Stromal cell of bone marrow (primary cell): ENCODE measurements at places on chromosomes 3 and 15.
A peak's percentile ranks its signal among the peaks of the same experiment; 100 is the strongest.

- DNase-seq: no peak
Observed at GRCh38 chr15:85554852-85555521, 174.6 kb downstream of the AKAP13 start.

DNA sequence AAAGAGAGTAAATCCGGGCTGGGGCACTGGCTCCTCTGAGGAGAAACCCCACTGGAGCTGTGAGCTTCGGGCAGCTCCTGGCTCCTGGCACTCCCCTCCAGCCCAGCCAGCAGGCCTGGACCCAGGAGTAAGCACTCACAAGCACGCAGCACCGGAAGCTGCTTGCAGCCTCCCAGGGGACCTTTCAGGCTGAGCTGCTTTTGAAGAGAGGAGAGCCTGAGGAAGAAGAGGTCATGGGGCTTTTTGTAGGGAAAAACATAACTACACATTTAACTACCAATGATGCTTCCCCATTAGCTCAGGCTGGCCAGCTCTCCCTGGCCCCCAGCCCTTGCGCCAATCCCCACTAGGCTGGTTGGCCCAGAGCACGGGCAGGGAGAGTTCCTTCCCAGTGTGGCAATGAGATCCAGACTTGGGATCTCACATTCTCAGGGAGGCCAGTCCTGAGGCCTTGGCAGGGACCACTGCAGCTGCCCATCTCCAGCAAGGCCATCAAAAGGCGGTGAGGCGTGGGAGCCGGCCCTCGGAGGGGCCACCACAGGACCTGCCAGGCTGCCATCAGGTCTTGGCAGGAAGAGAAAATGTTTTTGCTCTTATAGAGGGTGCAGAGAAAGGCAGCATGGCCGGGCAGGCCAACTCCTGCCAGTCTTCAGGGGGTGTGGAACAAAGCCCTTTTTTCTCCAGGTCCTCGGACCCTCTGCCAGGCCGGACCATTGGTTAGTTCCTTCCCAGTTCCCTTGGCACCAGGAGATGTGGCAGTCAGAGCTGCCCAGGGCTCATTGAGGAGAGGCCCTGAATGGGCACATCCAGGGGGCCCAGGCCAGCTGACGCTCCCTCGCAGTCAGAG is 41.5 kb upstream of the MFGE8 start:
- DNase-seq: peak; percentile 34

DNA sequence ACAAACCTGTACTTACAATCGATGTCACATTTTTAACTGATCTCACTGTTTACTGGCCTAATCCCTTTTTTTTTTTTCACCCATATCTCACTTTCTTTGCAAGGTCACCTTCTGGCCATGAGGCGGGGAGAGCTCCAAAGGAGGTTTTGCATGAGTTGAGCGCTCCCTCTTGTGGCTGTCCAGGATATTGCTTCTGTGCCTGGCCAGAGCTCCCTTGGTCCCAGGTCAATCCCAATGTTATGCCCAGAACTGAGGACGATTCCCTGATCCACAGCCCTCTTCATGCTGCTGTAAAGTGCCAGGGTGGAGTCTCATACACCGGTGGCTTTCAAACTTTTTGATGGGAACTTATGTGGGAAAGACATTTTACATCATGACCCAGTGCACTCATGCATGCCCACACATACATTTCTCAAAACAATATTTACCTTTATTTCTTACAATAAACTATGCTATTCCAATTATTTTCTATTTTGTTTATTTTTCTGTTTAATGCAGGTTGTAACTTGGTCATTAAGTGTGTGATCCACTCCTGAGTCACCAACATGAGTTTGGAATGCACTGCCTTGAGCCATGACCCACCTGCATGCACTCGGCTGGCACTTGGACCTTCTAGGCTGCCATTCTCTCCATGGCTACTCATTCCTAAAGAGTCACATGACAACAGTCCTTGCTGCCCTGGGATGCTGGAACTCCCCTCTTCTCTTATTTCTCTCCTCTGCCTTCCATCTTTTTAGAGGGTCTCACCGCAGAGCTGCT is 9.6 kb upstream of the SST start:
- peak; percentile 49 for DNase-seq

DNA sequence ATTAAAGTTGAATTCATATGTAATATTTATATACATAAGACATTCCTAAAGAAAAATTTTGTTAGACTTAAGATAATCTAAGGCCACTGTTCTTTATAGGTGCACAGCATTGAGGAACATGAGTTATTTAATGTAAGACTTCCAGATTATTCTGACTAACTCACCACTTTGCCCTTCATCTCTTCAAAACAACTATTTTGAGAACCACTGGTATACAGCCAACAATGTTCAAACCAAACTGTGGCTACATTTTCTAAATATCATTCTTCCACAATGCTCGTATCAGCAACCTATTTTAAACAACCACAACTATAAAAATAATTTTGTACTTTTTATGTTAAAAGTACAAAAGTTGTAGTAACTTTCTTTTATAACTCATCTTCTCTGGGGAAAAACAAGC is 199.8 kb upstream of the ALCAM start:
- DNase-seq: peak; percentile 39

DNA sequence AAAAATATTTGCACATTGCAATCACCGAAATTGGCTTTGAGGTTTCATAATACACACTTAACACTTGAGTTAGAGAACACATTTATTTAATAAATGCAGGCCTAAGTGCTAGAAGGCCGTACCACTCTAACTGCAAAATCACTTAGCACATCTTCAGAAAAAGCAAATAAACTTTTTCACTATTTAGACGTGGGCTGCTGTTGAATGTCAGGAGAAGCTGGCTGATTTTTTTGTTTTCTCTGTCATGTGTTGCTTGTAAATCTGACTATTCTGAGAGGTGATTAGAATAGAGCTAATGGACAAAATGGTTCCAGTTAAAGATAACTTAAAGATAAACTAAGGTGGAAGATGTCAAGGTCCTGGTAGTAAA is 265.1 kb downstream of the FOXP1 start:
- no peak for DNase-seq

- DNase-seq: no peak
Observed at GRCh38 chr15:29890336-29891095, 68.2 kb upstream of the TJP1 start.

DNA sequence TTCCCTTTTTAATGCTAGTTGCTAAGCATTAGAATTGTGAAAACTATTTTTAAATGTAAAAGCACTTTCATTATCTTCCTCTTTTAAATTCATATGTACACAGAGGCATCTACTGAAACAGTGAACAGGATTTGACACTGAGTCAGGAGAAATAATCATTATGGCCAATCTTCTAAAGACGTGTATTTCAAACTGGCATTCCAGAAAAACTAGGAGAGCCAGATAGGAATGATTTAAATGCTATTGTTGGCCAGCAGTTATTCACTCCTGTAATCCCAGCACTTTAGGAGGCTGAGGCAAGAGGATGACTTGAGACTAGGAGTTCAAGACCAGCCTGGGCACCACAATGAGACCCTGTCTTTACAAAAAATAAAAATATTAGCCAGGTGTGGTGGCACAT is 67.6 kb upstream of the RAP2B start:
- no peak for DNase-seq

DNA sequence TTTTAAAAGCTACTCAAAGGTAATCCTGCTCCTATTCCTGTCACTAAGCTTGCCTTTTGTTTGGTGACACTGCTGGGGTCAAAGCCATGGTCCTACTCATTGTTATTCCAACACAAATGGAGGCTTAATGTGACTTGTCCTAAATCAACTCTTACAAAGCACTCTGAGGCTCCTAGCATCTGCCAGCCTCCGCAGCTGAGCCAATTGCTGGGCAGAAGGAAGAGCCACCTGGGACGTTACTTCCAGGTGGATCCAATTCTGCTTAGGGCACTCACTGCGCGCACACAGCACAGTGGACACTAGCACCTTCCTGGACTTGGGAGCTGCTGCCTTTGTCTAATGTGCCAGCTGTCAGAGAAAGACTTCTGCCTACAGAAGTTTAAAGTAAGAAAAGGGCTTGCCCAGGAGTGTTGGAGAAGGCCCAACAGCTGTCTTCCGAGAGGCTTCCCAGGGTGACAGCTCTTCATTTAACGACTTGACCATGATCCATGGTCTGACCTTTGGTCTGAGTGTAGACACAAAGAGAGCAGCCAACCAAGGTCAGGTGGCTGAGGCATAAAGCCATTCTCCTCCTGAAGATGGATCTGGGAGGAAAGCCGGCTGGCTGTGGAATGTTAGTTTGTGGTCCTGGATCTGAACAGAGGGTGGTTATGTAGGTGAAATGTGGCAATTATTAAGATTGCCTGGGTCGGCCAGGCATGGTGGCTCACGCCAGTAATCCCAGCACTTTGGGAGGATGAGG is 102.2 kb downstream of the AQP9 start:
- DNase-seq: no peak

DNA sequence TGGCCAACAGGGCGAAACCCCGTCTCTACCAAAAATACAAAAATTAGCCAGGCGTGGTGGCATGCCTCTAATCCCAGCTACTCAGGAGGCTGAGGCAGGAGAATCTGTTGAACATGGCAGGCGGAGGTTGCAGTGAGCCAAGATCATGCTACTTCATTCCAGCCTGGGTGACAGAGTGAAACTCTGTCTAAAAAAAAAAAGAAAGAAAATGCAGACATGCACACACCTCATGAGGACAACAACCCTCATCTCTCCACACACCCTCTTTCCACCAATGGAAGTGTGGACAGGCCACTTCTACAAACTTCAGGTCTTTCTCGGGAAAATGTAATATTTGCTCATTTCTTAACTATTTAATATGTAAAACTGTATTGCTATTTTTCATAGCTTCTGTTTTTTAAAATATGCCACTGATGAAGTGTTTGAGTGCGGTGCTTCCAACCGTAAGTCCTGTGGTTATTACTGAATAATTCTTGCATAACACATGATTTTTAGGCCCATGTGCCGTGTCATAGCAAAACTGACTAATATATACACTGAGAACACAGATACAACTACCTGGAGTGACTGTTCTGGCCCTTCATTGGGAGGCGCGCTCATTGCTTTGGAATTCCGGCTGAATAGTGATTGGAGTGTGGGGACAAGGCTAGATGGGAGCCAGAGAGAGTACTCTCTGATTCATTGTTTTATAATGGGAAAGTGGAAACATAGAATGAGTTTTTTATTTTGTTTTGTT is 23.1 kb downstream of the LRRC31 start:
- peak; percentile 12 for DNase-seq

GRCh38 chr3:5197470-5198312 is 10.2 kb downstream of the EDEM1 start:
- no peak for DNase-seq

GRCh38 chr3:133884054-133884886 is 11.4 kb downstream of the RAB6B start:
- no peak for DNase-seq

DNA sequence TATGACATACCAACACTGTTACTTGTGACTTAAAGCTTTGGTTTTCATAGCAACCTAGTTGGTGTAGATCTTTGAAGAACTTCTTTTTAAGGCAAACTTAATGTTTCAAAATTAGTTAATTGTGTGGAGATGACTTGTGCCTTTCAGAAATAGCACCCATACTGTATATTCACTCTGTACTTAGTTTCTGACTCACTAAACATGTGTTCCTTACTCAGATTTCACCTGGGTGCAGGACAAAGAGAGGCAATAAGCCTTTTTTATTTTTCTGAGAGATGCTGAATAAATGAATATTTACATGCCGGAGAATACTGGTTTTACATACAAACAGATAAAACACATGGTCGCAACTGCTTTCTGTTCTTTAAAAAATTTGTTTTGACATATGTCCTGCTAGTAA is 44.8 kb downstream of the SLC25A26 start:
- no peak for DNase-seq

- peak; percentile 51 for DNase-seq
Observed at GRCh38 chr3:128878556-128879124, 780 bp upstream of the ACAD9 start.

GRCh38 chr15:70775160-70775559 is 11.8 kb upstream of the UACA start:
- DNase-seq: peak; percentile 81

DNA sequence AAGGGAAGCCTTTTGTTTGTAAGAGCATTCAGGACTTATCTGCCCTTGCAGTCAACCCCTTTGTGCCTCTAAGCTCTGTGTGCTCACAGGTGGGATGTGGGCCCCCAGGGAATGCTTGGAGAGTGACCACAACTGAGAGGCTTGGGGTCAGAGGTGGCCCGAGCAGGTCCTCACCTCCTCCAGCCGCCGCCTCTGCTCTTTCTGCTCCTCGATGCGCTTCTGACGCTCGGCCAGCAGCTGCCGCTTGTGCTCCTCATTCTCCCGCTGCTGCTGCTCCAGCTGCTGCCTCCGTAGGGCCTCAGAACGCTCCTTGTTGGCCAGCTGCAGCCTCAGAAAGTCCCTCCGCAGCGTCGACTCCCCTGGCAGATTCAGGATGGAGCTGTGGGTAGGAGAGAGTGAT is 130.8 kb upstream of the SLC2A2 start:
- DNase-seq: no peak

- DNase-seq: no peak
Observed at GRCh38 chr3:30222441-30222840, 384.0 kb upstream of the TGFBR2 start.

- DNase-seq: peak; percentile 41
Observed at GRCh38 chr15:79724312-79724711, 172.5 kb downstream of the MTHFS start.

GRCh38 chr3:134838599-134838998 is 43.5 kb downstream of the EPHB1 start:
- DNase-seq: no peak

- DNase-seq: no peak
Observed at GRCh38 chr3:13161021-13161759, 88.0 kb upstream of the IQSEC1 start.

DNA sequence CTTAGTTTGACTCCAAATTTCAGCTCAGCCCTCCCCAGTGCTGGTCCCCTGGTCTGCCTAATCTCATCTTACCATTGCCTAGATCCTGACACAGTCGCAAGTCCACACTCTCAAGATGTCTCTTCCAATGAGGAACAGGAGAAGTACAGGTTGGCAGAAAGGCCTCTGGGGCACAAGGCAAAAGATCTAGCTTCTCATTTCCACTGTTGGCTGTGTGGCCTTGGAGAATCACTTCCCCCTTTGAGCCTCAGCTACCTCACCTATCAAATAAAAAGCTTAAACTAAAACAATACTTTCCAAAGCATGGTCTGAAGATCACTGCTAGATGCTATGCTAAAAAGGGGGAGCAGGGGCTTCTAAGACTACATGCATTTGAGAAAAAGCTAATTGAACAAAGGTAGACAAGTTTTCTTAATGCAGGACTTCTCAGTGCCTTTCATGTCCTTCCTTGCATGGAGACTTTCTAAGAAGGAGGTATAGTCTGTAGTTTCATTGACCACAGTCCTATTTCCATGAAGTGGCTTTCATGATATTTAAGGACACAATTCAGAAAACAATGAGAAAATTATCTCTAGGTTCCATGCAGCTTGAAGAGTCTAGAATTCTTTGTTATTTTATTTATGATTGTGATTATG is 118.0 kb upstream of the RAD18 start:
- DNase-seq: no peak
